ENCODE measurements at places on chromosomes 5 and 9.

GRCh38 chr9:21316032-21316842, 11.1 kb upstream of the IFNA5 start:
- no peak for DNase-seq

GRCh38 chr9:21316860-21317259, 11.7 kb upstream of the IFNA5 start:
- DNase-seq: no peak

DNA sequence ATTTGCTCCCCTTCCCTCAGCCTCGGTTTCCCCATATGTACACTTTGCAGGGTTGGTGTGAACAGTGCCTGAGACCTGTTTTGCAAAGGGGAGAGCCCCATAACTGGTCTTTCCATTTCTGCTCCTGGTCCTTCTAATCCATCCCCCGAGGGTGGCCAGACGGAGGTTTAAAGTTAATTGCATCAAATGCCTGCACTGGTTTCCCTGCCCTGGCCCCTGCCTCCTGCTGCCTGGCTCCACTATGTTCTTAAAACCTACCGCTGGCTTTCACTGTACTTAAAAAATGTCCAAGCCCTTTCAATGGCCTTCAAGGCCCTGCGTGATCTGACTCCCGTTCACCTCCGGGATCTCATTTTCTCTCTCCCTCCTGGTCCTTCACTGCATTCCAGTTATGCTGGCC, 183.0 kb downstream of the RGS3 start:
- peak; percentile 22 for DNase-seq

GRCh38 chr9:100602342-100602801, 24.5 kb downstream of the CAVIN4 start:
- DNase-seq: no peak

GRCh38 chr9:111298731-111299598, 31.1 kb downstream of the OR2K2 start:
- DNase-seq: no peak
